ENCODE measurements at places on chromosomes 12 and 14.
A peak's percentile ranks its signal among the peaks of the same experiment; 100 is the strongest.

DNA sequence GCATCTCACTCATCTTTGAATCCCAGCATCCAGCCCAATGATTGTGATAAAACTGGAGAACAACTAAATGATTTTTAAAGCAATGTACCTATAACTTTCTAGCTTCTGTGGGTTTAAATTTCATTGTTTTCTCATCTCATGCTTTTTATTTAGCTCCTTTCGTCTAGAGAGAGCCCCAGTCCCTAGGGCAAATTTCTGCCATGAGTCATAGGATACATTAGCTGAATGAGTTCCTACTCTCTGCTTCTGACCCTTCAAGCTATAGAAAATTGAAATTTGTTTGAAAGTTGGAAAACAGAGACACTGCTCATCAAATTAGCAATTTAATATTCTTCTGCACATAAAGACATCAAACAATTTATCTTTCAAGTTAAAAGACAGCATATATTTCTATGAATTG lies 113.9 kb downstream of the KIF21A start:
- no peak for DNase-seq

DNA sequence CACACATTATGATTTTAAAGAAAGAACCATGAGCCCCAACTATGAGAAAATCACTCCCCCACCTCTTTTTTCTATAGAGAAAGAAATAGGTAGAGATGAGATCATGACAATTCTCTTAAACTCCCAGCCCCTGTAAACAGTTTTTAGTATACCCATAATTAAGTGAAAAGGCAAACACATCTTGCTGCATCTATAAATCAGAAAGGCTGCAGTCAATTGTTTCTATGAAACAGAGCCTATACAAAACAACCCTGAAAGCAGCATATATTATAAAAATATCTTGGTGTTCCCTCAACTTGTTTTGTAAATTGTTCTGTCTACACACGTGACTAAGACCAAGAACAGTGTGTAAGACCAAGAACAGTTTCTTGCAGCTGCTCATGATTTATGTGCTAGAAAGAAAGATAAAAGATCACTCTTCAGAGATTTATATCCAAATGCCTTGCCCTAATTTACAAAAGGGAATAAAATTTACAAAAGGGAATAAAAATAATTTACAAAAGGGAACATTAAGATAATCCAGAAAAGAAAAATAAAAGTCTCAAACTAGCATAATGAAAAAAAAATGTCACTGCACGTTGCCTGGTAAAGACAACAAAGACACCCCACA lies 4.8 kb downstream of the KITLG start:
- no peak for DNase-seq

- no peak for DNase-seq
Observed at GRCh38 chr14:59132796-59133494, 55.5 kb upstream of the DAAM1 start.

DNA sequence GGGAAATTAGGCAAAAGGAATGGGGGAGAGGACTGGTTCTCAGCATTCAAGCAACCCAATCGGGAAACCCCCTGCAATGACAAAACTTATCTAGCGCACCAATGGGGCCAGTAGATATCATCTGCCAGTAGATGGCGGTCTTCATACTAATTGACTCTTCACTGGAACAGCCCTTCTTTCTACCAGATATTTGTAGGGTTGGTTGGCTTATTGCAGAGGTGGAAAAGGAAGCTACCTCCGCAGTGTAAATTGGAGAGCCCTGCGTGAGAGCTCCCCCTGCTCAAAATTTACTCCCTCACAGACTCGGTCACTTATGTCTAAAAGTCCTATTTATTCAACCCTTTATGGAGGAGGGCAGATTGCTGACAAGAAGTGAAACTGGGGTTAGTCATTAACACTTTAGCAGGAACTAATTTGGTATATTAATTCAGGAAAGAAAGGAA lies 166.1 kb upstream of the CCND2 start:
- peak; percentile 71 for DNase-seq

- DNase-seq, result no peak
Observed at GRCh38 chr14:88351966-88352691, 29.1 kb upstream of the KCNK10 start.

GRCh38 chr12:14995583-14996425 lies 23.0 kb downstream of the PDE6H start:
- DNase-seq, result no peak

DNA sequence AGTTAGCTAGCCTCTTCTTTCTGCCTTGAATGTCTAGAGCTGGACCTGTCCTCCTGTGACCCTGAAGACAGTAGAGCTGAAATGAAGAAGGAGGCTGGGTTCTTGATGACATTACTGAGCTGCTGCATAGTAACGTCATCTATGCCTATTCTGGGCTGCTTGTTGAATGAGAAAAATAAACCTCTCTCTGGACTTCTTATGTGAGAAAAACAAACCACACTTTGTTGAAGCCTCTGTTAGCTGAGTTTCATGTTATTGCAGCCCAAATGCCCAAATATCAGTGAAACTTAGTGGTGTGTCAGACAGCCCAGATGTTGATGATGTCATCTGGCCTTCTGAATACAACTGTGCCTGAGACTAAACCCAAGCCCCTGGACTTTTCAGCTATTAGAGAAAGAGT lies 67.0 kb upstream of the MAX start:
- DNase-seq, result no peak

GRCh38 chr12:96521895-96522682 lies 32.7 kb downstream of the CFAP54 start:
- no peak for DNase-seq

DNA sequence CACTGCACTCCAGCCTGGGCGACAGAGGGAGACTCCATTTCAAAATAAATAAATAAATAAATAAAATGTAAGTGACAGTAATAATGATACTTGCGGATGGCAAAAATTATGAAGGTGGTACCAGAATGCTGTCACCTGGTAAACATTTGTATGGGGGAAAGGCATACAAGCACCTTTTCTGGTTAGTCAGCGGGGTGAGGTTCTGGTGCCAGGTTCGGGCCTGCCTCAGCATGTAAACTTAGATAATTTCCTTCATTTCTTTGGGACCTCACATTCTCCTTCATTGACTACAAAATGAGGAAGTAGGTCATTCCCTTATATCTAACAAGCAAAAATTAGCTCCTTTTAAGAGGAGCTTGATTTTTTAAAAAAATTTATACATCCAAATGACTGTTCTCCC lies 10.8 kb downstream of the VTI1B start:
- DNase-seq, result no peak

- DNase-seq, result no peak
Observed at GRCh38 chr14:71415404-71415690, 508.1 kb downstream of the PCNX1 start.

GRCh38 chr12:131075611-131076010 lies 121.9 kb downstream of the ADGRD1 start:
- DNase-seq, result no peak

DNA sequence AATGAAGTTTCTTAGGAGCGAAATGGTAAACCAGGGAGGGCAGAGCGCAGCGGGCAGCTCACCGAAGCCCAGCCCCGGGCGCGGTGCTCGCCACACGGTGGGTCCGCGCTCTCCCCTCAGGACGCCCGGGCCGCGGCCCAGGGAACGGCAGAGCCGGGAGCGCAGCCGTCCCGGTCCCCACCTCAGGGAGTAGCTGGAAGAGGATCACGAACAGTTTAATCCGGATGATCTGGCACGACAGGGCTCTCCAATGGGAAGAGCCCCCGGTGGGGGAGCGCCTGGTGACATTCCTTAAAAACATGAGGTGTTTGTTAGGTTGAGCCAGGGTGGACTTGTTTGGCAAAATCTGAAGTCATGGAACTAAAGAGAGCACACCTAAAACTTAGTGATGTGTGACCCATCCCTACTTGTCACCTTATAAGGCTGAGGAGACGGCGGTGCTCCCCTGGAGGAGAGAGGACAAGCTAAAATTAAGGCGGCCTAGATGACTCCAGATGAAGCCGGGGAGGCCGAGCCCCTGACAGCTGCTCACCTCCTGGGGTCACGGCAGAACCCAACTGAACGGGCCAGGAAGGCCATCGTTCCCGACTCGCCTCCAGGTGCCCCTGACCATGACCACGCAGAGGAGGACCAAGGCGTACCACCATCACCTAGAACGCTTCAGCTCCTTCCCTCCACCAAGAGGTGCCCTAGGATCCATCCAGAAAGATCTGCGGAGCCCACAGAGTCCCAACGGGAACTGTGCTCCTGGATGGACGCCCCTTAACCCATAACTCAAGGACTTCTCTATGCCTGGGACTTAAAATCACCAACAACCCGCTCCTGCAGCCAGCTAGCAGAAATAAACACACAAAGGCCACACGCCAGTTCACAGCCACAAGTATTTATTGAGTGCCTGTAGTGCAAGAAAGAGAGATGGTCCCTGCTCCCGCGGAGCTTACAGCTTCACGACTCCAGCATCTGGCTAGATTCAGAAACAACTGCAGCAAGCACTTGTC lies 866 bp upstream of the PITPNM2 start:
- DNase-seq, result no peak

DNA sequence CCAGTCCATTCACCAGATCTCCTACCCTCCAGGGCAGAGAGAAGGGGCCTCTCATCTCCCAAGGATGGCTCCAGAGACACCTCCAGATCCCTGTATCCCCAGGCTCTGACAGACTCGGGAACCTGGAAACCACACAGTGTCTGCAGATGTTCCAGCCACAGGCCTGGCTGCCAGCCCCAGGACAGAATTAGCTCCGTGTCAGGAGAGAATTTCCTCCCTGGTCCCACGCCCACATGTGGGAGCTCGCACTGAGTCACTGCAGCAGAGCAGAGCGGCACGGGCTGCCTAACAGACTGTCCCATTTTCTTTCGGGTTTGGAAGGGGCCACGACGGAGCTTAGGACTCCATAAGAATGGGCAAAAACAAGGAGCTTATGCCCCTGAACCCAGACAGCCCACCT lies 33.6 kb downstream of the CMKLR1 start:
- peak; percentile 16 for DNase-seq

DNA sequence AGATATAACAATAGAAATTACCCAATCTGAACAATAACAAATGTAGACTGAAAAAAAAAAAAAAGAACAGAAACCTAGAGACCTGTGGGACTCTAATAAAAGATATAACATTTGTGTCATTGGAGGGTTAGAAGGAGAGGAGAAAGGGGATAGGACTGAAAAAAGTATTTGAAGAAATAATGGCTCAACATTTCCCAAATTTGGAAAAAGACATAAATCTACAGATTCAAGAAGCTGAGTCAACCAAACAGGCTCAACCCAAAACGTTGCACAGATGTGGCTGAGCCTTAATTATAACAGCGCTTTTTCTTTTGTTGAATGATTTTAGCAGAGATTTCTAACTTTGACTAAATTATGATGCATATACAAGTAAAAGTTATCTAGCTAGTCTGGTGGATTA lies 131.3 kb downstream of the TMTC3 start:
- no peak for DNase-seq

DNA sequence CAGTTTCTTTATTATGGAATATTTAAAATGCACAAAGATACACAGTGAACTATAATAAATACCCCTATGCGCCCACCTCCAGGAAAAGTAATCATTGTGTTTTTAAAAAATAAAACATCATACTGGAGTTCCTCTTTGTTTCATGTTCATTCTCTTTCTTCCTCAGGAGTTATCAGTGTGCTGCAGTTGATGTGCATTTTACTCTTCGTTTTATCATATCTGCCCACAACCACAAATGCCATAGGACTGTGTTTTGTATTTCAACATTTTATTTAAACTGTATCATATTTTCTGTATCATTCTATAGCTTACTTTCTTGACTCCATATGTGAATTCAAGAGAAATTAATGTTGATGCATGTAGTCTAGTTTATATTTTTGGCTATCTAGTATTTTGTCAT lies 53.9 kb downstream of the TSHR start:
- no peak for DNase-seq

GRCh38 chr12:93174048-93174447 lies 203.7 kb upstream of the NUDT4 start:
- DNase-seq, result no peak

GRCh38 chr12:89923091-89923490 lies 214.5 kb upstream of the ATP2B1 start:
- DNase-seq, result no peak

DNA sequence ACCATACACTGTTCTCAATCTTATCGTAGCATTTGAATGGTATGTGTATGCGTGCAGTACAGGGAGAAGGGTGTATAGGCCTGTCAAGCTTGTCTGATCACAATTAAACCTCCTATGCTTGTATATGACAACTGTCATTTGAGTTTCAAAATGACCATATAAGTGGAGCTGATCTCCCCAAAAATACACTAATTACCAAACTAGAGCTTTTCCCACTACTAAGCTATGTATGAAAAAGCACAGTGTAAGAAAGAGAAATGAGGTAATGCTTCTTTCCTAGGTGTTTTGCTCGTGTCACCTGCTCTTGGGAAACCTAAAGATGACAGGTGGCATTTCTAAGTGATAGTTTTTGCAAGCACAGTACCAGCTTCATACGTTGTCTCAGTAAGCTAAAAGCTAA lies 1.1 kb upstream of the STK38L start:
- no peak for DNase-seq

GRCh38 chr14:71628433-71628832 lies 303.8 kb upstream of the RGS6 start:
- DNase-seq, result no peak

DNA sequence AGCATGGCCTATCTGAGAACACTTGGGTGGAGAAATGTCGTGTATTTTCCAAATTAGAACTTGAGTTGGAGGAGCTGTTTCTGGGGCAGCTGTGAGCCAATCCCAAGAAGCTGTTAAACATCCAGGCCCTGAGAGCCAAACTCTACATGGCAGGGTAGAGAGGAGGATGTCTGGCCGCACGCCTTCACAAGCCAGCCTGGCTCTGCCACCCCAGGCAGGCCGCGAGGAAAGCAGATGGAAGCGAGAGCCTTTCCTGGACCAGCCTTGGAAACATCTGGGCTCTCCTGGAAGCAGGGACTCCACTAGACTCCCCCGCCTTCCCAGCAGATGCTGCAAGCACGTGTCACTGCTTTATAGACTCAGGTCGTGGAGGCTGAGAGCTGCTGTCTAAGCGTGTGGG lies 312.8 kb upstream of the FKBP4 start:
- DNase-seq, result no peak

Data from stimulated activated CD4-positive, alpha-beta T cell treated with anti-CD3 and anti-CD28 coated beads, Interleukin-2, amount 100 ng/mL, for 24 hours (primary cell).